Glutamatergic neuron (in vitro differentiated cells): ENCODE measurements at places on chromosomes 13 and 19.
A peak's percentile ranks its signal among the peaks of the same experiment; 100 is the strongest.

- DNase-seq = no peak
Observed at GRCh38 chr13:112779856-112780604, 90.2 kb downstream of the ATP11A start.

DNA sequence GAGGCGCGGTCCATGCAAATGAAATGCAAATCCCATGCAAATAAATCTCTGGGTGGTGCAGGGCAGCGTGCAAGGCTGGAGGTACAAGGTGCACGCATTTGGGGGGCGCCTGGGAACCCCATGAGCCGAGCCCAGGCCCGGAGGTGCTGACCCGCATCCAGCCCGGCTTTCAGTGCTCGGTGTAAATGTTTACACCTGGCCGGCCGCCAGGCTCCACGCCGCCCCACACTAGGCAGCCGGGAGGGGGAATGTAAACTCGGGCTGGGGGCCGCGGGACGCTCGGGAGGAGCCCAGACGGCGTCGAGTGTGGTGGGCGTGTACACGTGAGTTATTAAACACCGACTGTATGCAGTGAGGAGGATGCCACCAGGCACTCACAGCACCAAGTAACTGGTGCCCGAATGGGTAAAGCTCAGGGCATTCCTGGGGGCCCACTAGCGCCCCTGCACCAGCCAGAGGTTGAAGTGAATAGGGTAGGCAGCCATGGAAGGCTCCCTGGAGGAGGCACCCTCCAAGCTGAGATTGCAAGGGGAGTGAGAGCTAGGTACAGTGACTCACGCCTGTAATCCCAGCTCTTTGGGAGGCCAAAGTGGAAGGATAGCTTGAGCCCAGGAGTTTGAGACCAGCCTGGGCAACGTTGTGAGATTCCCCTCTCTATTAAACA lies 17.2 kb downstream of the FUT6 start:
- no peak for DNase-seq

DNA sequence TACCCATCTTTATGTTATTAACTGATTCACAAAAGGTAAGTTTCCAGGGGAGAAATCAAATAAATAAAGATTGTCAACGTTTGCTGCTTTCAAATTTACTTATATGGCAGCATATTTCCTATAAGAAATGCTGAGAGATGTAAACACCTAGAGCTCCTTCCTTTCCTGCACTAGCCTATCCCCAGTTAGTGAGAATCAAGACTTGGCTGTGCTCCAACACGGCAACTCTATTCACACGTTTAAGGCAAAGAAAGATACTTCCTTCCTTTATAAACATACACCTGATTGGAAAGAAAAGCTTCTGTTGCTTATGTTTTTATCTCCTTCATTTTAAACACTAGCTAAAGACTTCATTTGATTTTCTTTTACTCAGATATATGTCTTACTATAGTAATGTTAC lies 107.0 kb downstream of the PCDH9 start:
- DNase-seq = no peak

DNA sequence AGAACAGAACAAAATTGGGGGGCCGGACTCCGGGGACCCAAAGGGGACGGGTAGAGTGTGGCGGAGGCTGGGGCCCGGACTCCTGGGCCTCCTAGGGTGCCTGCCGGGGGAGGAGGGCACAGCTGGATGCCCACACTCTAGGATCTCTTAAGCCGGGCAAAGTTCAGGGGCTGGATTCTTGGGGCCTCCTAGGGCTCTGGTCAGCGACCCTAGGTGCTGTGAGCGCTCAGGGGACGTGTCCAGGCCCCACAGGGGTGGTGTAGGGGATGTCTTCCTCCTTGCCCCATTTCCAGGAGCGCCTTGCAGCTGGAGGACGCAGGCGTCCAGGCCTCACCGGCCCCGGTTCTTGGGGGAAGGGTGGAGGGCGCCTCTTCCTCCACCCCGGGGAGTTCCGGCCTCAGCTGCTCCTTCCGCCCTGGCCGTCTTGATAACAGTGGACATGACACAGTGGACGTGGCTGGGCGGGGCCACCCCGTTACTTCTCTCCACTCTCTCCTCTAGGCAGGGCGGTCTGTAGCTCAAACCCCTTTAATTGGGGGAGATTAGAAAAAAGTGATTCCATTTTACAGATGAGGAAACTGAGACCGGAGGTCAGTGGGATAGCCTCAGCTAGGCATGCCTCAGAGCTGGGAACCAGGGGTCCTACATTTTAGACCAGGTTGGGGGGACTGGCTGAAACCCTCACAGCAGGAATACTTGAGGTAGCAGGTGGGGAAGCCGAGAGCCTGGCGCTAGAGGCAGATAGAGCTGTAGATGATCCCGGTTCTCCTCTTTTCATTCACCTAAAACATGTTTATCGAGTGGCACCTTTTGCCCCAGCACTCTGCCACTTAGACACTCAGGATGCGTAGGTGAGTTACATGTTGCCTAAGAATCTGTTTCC lies 705 bp downstream of the STXBP2 start:
- DNase-seq = no peak

- DNase-seq = peak; percentile 81
Observed at GRCh38 chr13:24746618-24747247, 17.2 kb upstream of the RNF17 start.

GRCh38 chr13:43664700-43665191 lies 122.0 kb downstream of the ENOX1 start:
- DNase-seq = no peak

- no peak for DNase-seq
Observed at GRCh38 chr19:54105796-54106195, 3.1 kb downstream of the NDUFA3 start.

DNA sequence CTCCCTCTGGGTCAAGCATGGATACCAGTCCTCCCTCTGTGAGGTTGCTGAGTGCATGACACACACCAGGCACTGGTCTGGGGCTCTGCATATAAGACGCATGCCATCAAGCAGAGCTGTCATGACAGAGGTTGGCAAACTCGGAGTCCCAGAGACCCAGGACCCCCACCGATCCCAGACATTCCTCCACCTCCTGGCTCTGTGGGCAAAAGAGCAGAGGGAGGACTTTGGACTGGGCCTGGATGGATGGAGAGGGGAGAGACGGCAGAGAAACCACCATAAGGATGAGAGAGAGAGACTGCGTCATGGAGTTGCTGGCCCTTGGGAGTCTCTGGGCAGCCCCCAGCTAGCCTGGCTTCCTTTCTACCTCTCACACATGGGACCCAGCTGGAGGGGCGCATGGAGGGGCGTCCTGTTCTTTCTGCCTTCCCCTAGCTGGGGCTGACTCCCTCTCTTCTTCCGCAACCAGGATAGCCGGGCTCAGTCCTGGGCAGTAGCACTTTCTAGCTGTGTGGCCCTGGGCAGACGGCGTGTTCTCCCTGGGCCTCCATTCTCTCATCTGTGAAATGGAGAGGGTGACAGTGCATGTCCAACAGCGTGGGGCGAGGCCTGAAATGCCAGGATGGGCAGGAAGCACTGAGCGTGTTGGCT lies 1.6 kb downstream of the HPN start:
- no peak for DNase-seq

DNA sequence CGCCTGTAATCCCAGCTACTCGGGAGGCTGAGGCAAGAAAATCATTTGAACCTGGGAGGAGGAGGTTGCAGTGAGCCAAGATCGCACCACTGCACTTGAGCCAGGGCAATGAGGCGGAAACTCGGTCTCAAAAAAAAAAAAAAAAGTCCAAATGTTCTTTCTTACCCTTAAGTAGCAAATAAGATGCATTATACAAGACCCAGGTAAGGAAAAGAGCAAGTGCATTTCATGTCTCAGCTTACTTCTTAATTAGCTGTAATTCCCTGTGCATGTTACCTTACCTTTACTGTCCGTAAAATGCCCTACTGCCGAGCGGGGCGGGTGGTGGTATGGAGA lies 3.8 kb upstream of the ZNF681 start:
- DNase-seq = no peak

- DNase-seq = no peak
Observed at GRCh38 chr19:53812335-53812734, 11.8 kb downstream of the NLRP12 start.

- DNase-seq = no peak
Observed at GRCh38 chr13:60620611-60621395, 223.8 kb downstream of the TDRD3 start.

DNA sequence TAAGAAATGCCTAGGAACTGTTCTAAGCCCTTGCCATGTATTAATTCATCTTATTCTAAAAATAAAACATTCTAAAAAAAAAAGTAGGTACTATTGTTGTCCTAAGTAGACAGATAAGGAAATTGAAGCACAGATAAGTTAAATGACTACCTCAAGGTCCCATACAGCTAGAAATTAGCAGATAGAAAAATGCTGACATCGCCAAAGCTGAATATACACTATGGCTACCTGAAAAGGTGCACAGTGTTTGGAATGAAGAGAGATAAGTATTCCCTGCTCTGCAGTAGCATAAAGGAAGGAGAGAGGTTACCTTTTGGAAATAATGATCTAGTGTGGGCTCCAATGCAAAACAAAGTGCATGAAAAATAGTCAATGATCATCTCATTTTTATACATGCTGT lies 65.3 kb downstream of the DCT start:
- no peak for DNase-seq

DNA sequence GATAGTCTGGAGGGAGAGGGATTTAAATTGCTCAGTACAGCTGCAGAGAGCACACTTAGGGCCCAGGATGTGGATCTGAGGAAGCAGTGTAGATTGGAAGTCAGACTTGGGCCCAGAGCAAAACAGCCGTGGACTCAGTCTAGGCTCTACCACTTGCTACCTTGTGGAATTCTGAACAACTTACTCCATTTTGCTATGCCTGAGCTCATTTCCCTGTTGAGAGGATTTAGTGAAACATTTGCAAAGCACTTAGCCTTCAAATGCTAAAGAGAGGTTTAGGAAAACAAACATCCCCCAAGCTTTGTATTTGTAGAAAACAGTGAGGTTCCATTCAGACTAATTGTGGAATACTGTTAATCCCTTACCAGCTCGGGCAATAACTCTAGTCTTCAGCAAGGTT lies 453.4 kb upstream of the ZNF507 start:
- DNase-seq = no peak

DNA sequence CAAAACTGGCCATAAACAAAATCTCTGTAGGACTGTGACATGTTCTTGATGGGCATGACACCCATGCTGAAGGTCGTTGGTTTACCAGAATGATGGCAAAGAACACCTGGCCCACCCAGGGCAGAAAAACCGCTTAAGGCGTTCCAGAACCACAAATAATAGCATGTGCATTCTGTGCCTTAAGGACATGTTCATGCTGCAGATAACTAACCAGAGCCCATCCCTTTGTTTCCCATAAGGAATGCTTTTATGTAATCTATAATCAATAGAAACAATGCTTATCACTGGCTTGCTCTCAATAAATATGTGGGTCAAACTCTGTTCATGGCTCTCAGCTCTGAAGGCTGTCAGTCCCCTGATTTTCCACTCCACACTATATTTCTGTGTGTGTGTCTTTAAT lies 11.2 kb upstream of the ZNF578 start:
- no peak for DNase-seq

- DNase-seq = no peak
Observed at GRCh38 chr19:15393963-15394362, 14.4 kb upstream of the AKAP8 start.

- DNase-seq = no peak
Observed at GRCh38 chr13:50224534-50224933, 209.3 kb downstream of the KCNRG start.

DNA sequence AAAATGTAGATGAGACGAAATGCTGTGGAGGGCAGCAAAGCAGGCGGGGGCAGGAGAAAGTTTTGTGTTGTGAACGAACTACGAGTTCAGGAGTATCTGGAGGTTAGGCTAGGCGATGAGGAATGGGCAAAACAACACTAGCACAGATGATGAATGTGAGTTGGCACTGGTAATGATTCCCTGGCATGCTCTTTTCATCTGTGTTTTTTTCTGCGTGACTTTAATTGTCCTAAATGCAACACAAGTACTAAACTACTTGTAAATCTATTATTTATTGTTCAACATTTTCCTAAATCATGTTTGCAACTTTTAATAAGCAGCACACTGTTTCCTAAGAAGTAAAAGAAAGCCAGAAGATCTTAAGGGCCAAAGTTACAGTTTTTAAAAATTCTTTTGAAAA lies 19.2 kb downstream of the TNFSF13B start:
- DNase-seq = no peak

GRCh38 chr19:13016245-13016627 lies 21.0 kb downstream of the NFIX start:
- no peak for DNase-seq

GRCh38 chr13:101739382-101740178 lies 287.1 kb downstream of the ITGBL1 start:
- no peak for DNase-seq

- no peak for DNase-seq
Observed at GRCh38 chr13:82867284-82867683, 1015.0 kb downstream of the SLITRK1 start.

DNA sequence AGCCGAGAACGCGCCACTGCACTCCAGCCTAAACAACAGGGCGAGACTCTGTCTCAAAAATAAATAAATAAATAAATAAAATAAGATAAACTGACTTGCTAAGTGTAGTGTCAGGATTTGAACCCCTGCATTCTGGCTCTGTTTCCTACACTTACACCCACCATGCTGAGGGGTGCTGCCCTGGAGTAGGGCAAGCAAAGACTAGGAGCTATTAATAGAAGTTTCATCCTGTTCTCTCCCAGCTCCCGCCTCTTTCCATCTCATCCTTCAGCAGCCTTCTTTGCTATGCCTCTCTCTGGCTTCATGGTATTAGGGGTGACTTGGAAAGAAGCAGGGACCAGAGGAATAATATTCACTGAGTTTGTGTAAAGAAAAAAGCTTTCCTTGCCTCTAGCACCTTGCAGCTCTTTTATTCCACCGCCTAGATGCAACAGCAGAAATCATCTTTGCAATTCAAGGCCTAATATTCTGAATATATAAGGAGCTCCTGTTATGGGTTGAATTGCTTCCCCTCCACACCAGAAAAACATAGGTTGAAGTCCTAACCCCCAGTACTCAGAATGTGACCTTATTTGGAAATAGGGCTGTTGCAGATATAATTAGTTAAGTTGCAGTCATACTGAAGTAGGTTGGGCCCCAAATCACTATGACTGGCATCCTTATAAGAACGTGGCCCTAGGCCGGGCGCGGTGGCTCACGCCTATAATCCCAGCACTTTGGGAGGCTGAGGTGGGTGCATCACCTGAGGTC lies 8.7 kb upstream of the PLAUR start:
- no peak for DNase-seq

DNA sequence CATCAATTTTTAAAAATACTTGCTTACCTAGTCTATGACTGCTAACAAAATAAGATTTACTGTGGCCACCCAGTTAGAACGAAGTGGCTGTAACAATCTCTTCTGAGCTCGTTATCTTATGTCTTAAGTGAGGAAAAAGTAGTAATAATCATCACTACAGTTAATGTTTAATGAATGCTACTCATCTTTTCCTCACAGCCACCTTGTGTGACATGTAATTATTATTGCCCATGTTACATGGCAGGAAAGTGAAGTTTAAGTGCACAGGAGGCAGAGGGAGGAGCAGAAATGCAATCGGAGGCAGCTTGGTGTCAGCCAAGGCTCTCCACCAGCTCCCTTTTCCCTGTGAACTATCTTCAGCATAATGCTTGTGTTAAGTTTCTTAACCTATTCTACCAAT lies 260.3 kb downstream of the B3GLCT start:
- DNase-seq = no peak

DNA sequence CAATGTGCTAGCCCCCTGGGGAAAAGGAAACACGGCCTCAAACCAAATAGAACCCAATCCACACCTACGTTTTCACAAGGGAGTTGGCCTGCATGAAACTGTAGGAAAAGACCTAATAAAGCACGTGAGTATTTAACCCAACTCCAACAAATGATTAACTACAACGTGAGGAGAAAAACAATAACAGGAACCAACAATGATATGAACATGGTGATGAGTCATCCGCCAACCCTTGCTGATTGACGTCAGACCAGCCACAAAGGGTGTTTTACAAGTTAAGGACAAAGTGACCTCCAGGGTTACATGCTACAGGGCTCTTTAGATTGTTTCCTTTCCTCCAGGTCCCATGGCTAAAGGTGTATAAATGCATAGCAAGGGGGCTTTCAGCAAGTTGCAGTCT lies 460.5 kb downstream of the COG6 start:
- DNase-seq = no peak
